HFF-Myc (cell line): ENCODE measurements at places on chromosomes 6 and 20.

DNA sequence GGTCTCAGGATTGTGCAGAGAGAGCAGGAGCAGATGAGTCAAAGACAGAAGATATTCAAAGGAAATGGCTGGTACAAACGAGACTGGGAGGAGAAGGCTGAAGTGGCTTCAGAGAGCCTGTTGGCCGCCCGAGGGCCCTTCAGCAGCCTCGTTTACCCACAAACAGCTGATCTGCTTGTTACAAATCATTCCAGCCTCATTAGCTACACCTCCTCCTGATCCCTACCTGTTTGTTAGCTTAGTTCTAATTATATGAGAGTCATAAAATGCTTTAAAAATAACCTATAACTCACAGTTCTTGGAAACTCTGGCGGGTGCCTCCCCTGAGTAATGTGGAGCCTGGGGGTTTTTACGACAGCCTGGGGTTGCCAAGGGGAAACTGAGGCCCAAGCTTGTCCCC is 12.6 kb downstream of the GLP1R start:
- DNase-seq, result no peak

- no peak for DNase-seq
Observed at GRCh38 chr6:32174416-32174815, 1.5 kb downstream of the AGPAT1 start.

DNA sequence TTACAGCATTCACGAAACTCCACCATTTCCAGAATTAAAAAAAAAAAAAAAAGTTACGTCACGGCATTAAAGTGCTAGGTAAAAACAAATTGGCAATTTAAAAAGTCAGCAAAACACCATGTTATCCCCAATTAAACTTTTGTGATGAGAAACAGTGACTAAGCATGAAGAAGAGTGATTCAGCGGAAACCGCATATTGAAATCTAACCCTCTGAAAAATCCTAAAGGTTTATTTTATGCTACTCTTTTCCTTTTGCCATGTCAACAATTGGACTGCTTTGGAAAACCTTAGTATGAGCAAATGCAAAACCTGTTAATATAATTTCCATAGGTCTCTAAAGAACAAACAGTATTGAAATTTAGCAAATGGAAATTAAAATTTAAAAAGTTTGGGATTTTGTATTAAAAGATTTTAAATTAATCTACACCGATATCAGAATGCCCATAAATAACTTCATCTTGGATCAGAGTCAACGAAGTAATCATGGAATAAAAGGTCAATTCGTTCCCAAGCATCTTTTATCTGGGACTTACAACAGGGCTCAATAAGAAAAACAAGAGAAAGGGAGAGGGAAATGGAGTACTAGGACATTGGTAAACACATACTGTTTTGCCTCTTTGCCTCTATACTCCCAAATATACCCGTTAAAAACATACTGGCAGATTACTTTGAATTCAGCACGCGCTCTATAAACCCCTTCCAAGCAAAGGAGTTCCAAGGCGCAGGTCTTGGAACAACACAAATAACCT is 1.1 kb downstream of the FBXO30 start:
- DNase-seq, result no peak

DNA sequence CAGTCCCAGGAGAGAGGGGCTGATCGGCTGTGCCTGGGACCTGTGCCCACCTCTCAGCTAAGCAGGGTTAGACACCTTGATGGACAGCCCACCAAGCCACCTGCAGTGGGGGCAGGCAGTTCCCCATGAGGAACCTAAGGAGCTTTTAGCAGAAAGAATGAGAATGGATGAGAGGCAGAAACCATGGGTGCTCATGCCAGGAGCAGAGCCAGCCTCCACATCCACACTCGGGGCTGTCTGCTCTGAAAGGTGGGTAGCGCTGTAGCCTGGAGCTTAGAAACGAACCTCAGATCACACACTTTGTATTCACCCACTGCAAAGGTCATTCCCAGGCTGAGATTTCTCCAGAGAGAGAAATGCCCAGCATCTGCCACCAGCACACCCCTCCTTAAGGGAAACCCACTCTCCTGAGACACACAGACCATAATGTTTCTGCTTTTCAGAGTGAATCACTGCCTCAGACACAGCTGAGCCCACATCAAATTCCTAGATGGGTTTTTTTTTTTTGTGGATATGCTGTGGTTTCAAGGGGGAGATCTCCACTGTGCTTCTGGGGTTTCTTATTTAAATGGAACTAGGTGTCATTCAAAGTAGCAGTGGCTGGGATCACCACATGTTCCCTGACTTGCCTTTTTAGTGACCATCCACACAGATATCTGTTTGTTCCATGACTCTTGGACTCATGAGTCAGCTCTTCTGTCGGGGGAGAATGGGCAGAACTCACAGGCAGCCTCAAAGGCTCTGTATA is 218.9 kb downstream of the EYA2 start:
- no peak for DNase-seq
